ENCODE measurements at places on chromosomes 3 and 15.

- no peak for DNase-seq
Measured at GRCh38 chr3:113825090-113825489, 13.5 kb upstream of the GRAMD1C start.

DNA sequence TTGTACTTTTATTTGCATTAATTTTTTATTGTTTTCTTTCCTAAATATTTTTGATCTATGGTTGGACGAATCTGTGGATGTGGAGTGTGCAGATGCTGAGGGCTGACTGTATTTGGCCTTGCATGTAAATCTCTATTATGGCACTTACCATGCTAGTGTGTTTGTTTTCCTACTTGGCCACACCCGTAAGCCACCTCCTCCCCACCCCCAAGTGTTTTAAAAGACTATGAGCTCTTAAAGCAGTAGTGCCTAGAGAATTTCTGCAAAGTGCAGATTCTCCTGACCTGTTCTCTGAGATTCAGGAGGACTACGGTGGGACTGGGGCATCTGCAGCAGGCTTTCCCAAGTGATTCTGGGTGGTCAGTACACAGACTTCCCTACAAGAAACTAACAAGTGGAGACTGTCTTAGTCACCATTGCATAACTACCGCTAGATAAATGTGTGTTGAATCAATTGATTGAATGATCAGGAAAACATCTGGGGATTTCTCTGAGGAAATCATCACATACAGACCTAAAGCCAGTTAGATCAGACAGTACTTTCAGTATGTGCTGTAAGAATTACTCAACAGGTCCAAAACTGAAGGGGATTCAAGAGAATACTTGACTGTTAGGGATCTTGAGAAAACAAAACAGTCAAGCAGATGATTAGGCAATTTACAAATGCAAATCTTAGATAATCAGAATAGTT, 6.2 kb upstream of the TIPARP start:
- no peak for DNase-seq

- no peak for DNase-seq
Measured at GRCh38 chr3:102791641-102792589, 357.1 kb downstream of the ZPLD1 start.

DNA sequence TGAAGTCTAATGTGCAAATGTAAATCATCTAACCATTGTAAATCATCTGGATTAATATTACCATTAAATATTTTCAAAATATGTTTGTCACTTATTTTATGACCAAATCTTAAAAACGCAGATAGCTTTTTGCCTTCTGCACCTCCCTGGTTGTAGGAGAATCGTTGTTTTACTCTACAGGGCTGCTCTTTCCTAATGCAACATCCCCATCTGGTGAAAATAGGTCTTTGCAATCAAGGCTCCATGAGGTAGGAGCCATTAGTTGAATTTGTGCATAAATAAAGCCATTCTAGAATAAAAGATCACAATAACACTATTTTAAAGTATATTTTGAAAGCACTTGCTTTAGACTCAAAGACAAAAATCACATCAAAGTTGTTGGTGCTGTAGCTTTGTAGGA, 535.6 kb upstream of the AGTR1 start:
- DNase-seq: no peak

Data from left lung (tissue), 14 donors.